ENCODE measurements at places on chromosomes 11 and 22. TPM values are rescaled to one million over a fixed set of nuclear protein-coding genes. Genes with fewer than 3 reads are reported as not detected.

DNA sequence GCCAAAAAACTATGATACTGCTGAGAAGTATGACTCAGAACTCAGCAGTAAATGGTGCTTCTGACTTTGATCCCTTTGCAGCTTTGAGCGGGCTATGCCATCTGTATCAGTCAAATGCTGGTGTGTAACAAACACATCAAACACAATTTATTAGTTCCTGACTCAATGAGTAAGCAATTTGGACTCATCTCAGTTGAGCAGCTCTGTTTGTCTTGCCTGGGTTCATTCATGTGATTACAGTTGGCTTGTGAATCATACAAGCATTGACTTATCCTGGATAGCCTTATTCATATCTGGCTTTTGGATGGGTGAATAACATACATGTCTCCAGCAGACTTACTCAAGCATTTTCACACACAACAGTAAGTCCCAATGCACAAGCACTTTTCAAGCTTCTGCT lies 858.8 kb downstream of the METTL15 start:
- DNase-seq = no peak

Gene MMP13
- total RNA-seq = not detected

- DNase-seq = no peak
Observed at GRCh38 chr22:25067851-25068421, 115.4 kb downstream of the KIAA1671 start.

Gene TIRAP
- 3.2 TPM for total RNA-seq

DNA sequence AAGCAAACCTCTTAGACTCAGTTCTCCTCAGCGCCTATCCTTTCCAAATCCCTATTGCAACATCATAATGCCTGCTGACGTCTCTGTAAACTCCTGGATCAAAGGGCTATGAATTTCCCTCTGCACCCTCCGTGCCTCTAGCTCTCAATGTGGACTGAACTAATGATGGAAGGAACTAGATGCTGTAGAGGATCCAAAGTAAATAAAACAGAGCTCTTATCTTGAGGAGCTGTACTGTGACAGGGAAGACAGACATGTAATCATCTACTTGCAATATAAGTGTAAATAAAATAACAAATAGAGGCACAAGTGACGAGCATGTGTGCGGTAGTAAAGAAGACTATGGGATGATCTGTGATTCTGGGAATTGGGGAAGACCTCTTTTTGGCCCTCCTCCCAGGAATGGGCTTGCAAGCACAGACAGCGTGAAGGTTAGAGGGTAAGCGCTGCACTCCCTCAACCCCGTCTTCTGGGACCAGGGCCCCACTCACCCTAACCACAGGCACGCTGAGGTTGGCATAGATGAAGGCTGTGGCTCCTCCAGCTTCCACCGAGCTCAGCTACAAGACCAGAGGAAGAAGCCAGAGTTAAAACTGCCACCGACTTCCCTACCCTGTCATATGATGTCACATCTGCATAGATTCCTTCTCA lies 42.2 kb downstream of the P4HA3 start:
- DNase-seq = no peak

DNA sequence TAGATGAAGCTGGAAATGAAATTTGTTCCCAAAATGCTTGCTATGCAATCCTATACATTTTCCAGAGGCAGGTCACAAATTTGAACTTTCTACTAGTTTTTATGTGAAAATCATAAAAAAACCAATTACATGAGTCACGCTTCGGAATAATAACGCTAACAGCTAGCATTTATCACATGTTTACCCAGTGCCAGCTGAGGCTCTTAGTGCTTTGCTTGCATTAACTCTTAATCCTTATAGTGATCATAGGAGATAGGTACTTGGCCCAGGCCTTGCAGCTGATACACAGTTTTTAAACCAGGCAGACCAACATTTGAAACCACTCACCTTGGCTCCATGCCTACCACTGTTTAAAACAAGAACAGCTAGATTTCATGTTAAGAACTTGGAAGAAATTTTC lies 131.8 kb upstream of the RAG2 start:
- no peak for DNase-seq

GRCh38 chr11:824942-825341 lies 2.8 kb upstream of the CRACR2B start:
- no peak for DNase-seq

DNA sequence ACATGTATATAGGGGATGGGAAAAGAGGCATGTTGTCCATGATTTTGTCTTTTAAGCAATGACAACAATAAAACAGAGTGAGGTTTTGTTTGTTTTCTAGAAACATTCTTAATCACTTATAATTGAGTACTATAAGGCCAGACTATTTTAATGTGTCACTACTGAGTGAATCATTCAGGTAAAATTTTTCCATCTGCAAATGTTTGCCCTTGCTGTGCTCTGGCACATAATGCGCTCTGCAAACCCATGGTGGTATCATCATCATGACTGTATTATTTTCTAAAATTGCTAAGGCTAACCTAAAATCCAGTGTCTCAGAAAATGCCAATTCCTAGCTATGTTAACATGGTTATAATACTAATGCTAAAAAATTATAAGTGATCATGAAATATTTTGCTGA lies 261.2 kb downstream of the CADM1 start:
- no peak for DNase-seq

Gene ZNF214
- 4.1 TPM for total RNA-seq

DNA sequence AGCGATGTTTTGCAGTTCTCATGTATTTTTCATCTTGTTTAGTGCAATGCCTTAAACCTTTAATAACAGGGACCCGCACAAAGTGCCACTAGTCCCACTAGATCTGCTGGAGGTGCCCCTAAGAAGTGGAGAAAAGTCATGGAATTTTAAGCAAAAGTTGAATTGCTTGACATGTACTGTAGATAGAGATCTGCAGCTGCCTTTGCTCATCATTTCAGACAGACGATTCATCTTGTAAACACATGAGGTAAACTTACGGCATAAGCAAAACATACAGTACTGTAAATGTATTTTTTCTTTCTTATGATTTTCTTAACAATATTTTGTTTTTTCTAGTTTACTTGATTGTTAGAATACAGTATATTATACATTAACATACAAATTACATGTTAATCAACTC lies 295.6 kb downstream of the CASP12 start:
- DNase-seq = no peak

Gene PLXNB2
- 55.5 TPM for total RNA-seq

GRCh38 chr11:19244084-19244483 lies 3.3 kb upstream of the E2F8 start:
- no peak for DNase-seq

Gene DRG1
- 79.3 TPM for total RNA-seq

DNA sequence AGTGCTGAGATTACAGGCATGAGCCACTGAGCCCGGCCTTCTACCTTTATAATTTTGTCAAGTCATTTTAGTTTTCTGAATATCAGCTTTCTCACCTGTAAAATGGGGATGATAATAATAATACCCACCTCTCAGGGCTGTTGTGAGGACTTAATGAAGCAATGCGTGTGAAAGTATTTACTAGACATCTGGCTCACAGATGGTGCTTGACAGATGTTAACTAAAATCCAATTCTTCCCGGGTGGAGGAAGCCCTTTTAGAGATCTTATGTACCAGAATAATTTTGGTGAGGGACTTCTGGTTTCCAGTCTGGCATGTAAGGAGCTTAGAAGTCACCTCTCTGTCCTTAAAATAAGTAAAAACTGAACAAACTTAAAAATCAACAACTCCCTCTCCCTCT lies 43.7 kb upstream of the NUP160 start:
- DNase-seq = no peak
